H54 (cell line): ENCODE measurements at places on chromosomes 1 and 21.

DNA sequence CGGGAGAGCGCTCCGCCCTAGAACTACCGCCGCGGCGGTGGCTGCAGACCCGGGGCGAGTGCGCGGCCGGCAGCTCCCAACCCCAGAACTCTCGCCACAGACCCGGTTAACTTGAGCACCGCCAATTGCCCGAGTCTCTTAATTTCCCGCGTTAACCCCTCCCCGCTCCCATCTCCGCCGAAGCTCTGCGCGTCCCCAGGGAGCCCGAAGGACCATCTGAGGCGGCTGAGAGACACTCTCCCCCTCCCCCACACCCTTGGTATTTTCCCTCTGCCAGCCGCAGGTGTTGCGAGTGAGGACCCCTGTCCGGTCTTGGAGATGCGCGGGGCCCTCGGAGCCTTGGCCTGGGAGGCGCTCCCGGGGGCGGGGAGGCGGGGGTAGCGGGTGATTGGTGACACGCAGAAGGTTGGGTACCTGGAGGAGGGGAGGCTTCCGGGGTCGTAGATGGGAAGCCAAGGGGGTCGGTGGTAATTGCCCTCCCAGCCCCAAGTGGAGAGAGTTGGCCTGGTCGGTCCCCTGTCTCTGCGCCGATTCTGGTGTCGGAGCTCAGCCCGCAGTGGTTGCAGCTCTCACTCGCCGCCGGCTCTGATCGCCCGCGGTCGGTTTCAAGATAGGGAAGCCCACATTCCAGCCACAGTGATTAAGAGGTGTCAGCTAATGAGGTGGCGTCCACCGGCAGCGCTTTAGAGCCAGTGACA lies 858 bp upstream of the SUSD4 start:
- no peak for DNase-seq

- no peak for DNase-seq
Measured at GRCh38 chr1:243672539-243673074, 177.4 kb downstream of the AKT3 start.

DNA sequence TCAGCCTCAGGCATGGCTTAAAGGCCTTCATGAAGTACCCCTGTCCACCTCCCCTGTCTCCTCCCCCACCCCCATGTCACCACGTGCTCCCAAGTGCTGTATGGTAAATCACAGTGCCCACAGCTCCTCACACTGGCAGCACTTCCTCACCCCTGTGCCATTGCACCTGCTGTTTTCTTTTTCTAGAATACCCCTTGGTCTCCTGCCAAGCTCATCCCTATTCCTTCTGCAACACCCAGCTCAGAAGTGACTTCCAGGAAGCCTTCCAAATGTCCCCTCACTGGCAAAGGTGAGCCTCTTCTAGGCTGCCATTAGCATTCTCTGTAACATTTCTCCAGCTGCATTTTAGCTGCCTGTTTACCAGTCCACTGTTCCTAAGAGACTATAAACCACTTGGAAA lies 9.4 kb downstream of the AKNAD1 start:
- no peak for DNase-seq

DNA sequence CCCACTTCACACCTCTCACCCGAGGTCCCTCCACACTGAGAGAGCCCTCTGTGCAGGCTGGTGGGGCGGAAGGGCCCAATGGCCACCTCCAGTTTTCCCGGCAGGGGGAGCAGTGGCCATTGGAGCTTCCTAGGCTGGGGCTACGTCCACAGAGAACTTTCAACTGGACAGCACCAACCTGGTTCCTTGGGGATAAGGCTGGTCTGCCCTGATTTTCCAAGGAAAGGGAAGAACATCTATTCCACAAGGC lies 20.3 kb upstream of the LAPTM5 start:
- no peak for DNase-seq

GRCh38 chr1:36919491-36920145 lies 114.7 kb downstream of the GRIK3 start:
- no peak for DNase-seq

DNA sequence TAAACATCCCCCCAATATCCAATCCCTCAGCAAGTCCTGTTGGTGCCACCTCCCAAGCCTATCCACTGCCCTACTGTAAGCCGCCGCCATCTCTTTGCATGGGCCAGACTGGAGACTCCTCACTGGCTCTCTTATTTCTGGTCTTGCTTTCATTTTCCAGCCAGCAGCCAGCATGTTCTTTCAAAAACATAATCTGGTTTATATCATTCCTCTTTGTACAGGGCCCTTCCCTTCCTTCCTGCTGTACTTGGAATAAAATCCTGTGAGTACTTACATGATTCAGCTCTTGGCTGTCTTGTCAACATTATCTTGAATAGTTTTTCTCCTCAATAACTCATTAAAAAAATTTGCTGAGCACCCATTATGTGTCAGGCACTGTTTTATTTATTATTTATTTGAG lies 28.2 kb downstream of the TLR5 start:
- DNase-seq = no peak

DNA sequence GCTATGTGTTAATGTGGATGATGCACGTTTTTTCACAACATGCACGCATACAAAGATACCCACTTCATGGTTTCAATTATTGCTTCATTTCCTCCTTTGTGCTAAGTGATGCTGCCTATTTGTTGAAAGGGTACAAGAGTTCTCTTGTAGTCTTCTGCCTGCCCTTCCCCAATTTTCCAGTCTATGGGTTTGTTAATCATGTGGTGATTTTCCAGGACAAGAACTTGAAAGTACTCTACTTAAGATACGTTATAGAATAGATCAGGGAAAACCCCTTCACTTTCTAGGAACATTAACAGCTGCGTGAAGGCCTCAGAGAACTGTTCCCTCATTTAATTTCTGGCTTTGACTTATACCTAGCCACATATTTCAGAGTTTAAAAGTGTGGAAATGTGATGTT lies 52.1 kb upstream of the SLC44A3 start:
- no peak for DNase-seq

DNA sequence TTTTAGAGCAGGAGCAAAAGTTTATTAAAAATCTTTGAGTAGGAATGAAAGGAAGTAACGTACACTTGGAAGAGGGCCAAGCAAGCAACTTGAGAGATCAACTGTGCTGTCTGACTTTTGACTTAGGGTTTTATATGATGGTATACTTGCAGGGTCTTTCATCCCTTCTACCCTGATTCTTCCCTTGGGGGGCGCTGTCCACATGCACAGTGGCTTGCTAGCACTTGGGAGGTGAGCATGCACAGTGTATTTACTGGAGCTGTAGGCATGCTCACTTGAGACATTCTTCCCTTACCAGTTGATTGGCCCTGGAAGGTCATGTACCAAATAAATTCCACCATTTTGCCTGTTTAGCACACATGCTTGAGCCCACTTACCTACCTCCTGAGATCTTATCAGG lies 1001.3 kb upstream of the ADGRL2 start:
- no peak for DNase-seq

DNA sequence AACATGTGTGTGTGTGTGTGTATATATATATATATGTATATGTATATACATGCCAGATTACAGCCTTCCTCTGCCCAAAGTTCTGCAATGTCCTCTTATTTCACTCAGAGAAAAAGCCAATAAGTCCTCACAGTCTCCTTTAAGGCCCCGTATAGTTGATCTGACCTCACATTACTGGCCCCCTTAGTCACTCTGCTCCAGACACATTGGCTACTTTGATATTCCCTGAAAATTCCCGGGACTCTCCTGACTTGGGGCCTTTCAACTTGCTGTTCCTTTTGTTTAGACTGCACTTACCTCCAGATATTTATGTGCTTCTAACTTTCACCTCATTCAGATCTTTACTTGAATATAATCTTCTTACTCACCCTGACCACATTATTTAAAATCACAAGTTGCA lies 4.2 kb upstream of the BSDC1 start:
- DNase-seq = no peak

GRCh38 chr1:27885114-27885528 lies 12.8 kb downstream of the THEMIS2 start:
- no peak for DNase-seq
